Left ventricle myocardium superior (tissue), 1 donor: ENCODE measurements at places on chromosomes 1 and 21.

DNA sequence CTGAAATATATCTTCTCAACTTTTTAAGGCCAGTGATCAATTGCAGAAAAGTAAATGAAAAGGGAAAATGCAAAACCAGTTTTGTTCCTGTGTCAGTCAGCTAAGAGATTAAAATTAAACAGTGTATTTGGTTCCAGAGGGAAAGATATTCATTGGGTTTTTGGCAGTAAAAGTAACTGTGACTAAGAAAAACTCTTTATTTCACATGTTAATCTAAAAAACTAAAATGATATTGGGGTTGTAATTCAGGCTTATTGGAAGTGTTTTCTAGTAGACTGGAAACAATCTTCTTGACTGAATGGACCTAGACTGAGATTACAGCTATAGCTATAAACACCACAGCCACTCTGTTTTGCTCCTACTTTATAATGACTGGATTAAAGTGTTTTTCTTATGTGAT is 413.9 kb downstream of the ADGRL2 start:
- DNase-seq = no peak

DNA sequence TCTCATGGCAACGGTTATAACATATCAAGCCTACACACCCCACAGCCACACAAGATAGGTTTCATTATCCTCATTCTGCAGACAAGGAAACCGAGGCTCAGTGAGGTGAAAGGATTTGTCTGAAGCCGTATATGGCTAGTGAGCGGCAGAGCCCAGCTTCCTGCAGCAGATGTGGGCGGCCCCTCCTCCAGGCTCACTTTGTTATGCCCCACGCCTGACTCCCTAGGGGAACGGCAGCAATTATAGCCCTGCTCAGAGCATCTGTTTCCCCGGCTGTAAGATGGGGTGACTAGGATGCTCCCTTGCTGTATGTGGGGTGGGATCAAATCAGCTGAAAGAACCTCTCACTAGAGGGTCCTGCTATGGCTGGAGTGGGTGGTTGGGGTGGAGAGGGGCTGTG is 22.1 kb downstream of the GRHL3 start:
- DNase-seq = no peak

DNA sequence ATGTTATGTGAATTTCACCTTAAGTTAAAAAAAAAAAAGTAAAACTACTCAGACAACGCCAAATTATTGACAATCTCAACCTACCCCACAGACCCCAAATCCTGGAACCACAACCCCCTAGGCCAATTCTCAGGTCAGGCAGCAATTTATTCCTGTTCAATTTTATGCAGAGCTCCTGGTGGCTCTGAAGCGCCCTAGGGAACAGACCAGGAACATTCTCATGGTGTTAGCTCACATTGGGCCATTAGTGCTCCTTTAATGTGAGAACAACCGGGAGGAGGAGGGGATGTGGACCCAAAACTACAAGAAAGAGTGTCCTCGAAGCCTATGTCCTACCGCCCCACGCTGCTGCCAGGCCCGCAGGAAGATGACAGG is 403 bp upstream of the PSEN2 start:
- no peak for DNase-seq

DNA sequence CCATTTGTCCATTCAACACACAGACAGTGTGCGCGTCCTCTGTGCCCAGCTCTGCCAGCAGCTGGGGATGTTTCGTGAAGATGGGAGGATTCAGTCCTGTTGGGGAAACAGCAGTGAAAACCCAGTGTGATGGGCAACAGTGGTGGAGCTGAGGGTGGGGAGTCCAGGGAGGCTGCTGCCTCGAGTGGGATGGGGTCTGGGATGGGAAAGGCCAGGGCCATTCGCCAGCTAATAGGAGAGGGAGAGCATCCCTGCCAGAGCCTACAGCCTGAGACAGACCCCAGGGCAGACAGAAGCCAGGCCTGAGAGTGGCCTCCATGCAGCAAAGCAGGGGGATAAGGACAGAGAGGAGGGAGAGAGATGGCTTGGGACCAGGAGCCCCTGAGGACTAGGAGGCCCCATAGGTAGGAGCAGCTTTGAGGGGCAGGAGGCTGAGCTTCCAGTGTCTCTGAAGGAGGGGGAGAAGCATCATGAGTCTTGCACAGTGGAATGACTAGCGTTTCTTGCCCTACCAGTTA is 252.6 kb downstream of the NPHP4 start:
- no peak for DNase-seq

DNA sequence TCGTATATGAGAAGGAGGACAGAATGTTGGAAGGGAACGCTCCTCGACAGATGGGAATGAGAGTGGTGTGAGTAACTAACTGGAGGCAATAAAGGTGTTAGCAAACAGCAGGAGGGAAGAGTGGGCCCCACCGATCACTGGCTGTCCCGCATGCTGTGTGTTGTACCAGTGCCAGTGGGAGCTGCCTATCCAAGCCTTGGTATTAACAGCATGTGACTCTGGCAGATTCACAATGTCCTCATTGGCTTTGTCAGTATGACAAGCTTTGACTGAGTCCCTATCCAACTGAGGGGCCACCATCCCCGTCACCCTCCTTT is 188.3 kb downstream of the NRIP1 start:
- no peak for DNase-seq

- DNase-seq = no peak
These were observed 714.9 kb downstream of the ADGRL2 start for GRCh38 chr1:82515650-82516049.
